Common myeloid progenitor, CD34-positive (primary cell): ENCODE measurements at places on chromosomes 2 and 18.

DNA sequence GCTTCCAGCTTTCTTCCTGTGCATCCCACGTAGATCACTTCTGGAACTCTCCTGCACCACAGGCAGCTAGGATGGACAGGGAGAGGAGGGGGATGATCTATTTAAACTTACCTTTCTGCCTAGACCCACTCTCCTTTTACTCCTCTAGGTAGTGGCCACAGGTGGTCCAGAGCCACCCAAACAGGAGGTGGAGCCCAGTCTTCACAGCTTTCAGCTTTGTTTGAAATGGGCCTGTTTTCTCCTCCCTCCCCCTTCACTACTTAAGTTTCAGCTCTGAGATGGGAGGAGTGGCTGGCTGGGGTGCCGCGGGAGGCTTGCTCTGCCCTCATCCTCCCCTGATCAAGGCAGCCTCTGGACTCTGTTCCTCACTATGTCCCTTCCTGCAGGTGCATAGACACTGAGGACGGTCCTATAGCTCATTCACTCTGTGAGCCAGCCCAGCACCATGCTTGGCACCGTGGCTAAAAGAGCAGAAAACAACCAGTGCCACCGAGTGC lies 12.6 kb upstream of the CELF4 start:
- DNase-seq = no peak

DNA sequence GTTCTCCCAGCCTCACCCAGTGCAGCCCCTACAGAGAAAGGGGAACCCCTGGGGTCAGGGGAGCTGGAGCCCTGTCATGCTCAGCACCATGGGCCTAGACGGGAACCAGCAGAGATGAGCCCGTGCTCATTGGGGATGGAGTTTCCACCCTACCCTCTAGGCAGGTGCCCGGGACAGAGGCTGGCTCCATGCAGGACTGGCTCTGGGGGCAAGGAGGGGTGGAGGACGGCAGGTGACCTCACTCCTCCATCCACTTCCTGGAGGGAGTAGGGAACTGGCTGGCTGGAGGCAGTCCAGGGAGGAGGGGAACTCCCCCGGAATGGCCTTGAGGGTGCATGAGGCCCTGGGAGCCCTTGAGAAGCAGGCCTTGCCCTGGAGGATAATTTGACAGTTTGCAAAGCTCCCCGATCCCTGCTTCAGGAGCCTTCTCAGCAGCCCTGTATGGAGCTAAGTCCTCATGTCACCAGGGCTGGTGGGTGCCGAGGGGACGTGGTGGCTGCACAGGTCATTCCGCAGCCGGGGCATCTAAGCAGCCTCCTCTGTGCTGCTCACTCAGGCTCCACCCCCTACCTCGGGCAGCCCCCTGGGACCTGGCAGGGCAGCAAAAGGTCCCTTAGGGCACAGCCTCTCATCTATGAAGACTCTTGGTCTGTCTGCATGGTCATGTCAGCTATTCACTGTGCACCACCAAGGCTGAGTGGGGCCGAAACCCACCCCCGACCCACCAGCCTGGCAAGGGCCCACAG lies 2.1 kb downstream of the NEURL3 start:
- DNase-seq = no peak

DNA sequence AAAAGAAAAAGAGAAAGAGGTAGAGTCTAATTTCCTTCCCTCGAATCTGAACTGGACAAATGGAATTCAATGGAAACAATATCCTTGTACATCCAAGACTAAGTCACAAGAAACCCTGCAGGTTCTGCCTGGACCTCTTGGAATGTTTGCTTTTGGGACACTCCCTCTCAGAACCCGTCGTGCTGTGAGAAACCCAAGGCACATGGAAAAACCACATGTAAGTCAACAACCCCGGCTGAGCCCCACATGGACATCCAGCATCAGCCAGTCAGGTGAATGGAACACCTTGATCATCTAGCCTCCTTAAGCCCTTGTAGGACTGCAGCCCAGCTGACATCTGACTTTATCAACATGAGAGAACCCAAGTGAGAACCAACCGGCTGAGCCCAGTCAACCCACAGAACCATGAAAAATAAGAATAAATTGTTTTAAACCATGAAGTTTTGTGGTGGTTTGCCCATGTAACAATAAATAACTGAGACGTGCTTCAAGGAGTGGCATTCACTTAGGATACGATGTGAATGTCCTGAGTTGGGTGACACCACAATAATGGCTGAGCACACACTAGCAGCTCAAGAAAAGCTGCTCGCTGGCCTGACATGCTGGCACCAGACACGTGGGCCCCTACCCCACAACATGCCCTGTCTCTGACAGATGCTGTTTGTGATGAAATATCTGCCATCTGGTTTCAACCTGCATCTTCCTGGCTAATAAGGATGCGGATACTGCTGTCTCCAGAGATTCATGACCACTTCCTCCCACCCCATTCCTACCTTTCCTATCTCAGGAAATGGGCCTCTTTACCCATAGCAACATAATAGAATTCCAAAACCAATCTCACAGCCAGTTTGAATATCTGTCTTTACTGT lies 28.8 kb downstream of the PKDCC start:
- peak; percentile 85 for DNase-seq

- DNase-seq = peak; percentile 69
Observed at GRCh38 chr2:218733171-218734021, 22.8 kb downstream of the TTLL4 start.

DNA sequence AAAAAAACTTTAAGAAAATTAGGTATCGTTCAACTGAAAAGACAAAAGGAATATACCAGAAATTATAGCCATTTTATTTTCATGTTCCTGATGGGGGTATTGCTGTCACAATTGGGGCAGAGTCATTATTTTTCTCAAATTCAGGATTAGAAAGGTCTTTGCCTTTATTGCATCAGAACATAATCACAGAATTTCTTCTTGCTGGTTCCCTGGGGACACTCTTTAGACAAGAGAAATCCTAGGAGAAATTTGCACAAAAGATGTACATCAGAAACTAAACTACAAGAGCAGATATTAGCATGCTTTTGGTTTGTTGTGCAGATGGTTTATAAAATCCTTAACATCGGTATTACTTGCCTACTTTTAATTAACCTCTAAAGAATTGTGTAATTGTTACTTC lies 103.2 kb downstream of the NCOA1 start:
- DNase-seq = no peak

DNA sequence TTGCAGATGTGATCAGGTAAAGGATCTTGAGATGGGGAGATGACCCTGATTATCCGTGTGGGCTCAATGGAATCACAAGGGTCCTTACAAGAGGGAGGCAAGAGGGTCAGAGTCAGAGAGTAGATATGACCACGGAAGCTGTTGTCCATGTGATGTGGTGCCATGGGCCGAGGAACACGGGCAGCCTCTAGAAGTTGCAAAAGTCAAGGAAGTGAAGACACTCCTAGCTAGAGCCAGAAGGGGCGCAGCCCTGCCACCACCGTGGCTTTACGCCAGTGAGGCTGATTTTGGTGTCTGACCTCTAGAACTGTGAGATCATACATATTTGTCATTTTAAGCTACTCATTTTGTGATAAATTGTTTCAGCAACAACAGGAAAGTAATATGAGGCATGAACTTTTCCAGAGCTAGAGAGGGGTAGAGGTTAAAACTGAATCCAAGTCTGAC lies 114.4 kb downstream of the CAPN13 start:
- no peak for DNase-seq

DNA sequence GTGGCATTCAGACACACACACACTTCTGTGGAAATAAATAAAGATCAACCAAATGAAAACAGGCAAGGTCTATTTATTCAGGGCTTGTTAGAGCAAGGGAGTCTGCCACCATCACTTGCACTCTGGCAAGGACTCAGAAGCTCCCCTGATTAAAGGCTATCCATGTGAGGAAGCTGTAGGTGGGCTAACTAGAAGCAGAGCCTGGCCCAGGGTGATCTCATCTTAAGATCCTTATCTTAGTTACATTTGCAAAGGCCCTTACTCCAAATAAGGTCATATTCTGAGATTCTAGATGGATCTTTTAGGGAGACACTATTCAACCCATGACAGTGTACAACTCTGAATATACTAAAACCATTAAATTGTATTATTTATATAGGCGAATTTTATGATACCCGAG lies 190.0 kb upstream of the SRD5A2 start:
- DNase-seq = no peak

GRCh38 chr2:42598656-42599055 lies 30.2 kb downstream of the MTA3 start:
- no peak for DNase-seq

GRCh38 chr18:11154368-11154989 lies 5.1 kb upstream of the PIEZO2 start:
- peak; percentile 84 for DNase-seq

DNA sequence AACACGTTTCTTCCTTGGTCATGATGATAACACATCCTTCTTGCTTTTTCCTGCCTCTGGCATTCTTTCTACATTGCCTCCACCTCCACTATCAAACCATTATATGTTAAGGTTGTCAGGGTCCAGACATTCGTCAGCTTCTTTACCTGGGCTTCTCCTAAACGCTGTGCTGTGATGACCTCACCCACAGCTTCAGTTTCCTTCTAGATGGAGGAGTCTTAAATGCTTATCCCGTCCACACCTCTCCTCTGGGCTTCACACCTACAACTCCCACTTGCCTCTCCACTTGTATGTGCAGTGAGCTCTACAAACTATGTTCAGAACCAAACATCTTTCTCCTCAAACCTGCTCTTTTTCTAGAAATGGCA lies 666 bp upstream of the STAT1 start:
- no peak for DNase-seq

DNA sequence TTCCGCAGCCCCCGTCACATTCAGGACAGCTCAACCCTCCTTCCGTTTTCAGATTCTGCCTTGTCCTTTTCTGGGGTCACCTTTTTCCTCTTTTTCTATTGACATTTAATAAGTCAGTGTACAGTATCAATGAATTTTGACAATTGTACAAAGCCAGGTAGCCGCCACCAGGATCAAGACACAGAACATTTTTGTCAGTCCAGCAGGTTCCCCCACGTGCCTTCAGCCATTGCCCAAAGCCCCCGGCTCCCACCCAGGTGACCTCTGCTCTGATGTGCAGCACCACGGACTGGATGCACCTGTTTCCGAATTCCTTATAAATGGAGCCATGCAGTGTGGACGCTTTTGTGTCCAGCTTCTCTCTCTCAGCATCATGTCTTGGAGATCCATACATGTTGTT lies 30.0 kb downstream of the CROCC2 start:
- no peak for DNase-seq

DNA sequence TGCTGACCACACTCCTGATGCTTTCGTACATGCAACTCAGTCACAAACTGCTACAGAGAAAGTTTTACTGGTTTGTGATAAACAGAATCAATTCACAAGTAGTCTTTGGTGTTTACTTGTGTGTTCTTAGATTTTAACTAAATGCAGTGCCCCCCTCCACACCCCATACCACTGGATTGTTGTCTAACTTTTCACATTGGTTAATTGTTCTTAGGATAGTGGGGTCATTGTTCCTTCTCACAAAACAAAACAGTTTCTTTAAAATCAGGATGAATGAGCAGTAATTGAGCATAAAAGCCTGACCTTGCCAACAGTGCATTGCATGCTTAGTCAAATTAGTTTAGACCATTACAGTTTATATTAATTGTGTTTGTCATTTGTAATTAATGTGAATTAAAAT lies 14.1 kb upstream of the PNPT1 start:
- no peak for DNase-seq

- DNase-seq = peak; percentile 5
Observed at GRCh38 chr18:3340015-3340681, 78.2 kb downstream of the MYL12B start.

- DNase-seq = no peak
Observed at GRCh38 chr2:235002198-235003095, 50.6 kb downstream of the SH3BP4 start.

DNA sequence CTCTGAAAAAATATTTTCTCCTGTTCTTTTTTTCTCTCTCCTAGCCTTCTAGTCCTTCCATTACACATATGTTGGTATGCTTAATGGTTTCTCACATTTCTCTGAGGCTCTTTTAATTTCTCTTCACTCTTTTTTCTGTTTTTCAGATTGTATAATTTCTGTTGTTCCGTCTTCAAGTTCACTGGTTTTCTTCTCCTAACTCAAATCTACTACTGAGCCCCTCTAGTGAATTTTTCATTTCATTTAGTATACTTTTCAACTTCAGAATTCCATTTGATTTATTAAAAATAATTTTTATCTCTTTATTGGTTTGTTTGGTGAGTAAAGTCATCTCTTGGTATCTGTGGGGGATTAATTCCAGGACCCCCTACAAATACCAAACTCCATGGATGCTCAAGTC lies 19.8 kb downstream of the C2orf49 start:
- DNase-seq = no peak

- no peak for DNase-seq
Observed at GRCh38 chr2:177106212-177106611, 106.4 kb upstream of the HNRNPA3 start.

GRCh38 chr2:230898016-230898712 lies 26.9 kb downstream of the GPR55 start:
- no peak for DNase-seq

GRCh38 chr2:240795454-240795853 lies 24.6 kb downstream of the KIF1A start:
- no peak for DNase-seq

DNA sequence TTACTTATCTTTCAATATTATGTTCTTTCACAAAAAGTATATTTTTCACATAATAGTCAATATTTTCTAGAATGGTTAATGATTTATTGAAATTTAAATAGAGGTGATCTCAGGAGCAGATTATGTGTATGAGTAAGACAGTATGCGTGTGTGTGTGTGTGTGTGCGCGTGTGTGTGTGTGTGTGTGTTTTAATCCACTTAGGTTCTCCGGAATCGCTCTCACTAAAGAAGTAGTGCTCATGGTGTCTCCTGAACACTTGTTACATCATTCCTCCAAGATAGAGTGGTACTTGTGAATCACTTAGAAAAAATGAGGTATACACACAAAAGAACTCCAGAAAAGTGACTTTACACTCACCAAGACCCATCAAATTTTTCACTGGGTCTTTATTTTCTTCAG lies 91.0 kb upstream of the KCNH7 start:
- no peak for DNase-seq
